ENCODE measurements at places on chromosomes 2 and 18.

- no peak for DNase-seq
Observed at GRCh38 chr2:147365622-147366021, 479.2 kb upstream of the ACVR2A start.

DNA sequence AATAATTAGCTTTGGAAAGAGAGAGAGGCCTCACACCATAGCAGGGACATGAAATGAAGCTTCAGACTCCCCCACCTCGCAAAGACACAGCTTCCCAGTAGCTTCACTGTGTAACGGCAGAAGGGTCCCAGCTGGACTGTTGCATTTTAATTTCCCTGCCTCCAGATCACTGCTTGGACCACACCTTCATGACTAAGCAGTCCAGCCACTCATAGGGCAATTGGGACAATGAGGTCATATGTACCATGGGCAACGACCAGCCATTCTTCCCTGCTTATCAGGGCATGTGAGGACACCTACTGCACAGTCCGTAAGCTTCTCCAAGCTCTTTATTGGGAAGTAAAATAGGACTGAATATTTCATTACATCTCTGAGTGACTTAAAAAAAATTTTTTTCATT lies 183.0 kb downstream of the MREG start:
- no peak for DNase-seq

DNA sequence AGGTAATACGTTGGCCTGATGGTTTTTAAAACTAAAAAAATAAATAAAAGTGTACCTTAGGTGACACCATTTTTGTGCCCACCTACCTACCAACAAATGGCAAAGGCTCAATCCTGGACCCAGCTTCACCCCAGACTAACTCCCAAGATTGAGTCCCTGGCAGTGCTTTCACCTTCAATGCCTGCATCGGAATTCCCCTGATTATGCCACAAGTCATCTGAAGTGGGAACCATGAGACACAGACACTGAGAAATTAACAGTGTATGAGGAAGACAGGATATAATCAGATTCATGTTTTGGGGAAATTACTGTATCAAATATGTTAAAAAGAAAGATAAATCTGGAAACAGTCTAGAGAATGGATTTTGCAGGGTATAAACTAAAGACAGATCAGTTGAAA lies 41.6 kb downstream of the ZBTB14 start:
- no peak for DNase-seq

DNA sequence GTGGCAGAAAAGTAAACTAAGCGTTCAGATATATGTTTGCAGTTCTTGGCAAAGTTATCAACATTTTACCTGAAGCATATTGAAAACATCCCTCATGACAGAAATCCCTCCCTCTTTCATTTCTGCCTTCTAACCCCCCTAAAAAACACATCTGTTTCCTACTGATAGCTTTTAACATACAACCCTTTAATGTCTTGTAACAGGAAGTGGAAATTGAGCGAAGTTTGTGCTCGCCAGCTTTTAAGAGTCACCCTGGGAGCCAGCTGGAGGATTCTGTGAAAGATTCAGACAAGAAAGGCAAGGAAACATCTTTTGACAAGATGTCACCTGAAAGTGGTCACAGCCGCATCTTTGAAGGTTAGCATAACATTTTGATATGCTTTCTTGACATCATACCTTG lies 247.4 kb downstream of the XIRP2 start:
- DNase-seq = no peak

GRCh38 chr2:8593243-8593642 lies 88.6 kb upstream of the ID2 start:
- no peak for DNase-seq

- no peak for DNase-seq
Observed at GRCh38 chr2:56266761-56267414, 83.1 kb downstream of the CCDC85A start.

- DNase-seq = no peak
Observed at GRCh38 chr2:69454976-69455375, 17.7 kb upstream of the NFU1 start.

- no peak for DNase-seq
Observed at GRCh38 chr2:235206980-235207579, 255.3 kb downstream of the SH3BP4 start.

DNA sequence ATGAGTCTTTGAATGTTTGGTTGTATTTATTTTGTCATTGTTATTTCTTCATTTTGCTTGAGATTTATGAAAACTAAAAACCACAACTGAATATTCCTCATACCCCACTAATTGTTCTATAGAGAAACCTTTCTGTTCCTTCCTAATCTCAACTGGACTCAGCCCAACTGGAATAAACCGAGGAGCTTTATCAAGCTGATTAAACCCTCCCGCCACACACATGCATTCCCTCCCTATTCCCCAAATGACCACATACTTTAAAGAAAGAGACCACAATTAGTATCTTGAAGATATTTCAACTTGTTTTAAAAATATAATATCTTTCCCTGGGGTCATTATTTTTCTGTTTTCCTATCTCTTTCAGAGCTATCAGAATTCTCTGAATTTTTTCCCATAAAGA lies 107.5 kb downstream of the OSR1 start:
- no peak for DNase-seq

DNA sequence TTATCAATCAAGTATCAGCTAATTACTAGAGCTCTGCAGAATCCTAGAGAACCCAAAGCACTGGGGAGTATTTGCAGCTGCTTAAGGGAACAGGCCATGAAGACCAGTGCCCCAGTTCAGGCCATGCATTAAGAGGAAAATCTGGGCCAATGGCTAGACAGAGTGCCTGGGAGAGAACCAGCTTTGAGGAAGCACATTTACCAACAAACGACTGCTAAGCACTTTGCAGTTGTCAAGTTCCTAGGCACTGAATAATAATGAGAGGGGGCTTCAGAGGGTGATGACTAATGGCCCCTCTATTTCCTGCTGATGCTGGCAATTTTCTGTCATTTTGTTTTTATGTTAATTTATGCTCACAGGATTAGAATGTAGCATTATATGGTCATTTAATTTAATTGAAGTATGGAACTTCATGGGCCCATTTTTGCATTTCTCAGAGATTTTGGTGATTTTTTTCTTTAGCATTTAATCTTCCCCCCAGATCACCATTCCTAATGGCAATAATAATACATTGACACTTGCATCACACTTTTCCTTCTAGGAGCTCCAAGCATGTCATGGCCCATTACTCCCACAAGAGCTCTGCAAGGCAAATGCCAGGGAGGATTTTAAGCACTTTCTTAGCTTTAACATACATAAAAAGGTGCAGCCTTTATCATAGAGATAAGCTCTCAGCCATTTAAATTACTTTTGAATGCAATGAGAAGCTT lies 147.7 kb upstream of the SPATS2L start:
- DNase-seq = no peak

GRCh38 chr2:194253528-194254259 lies 1403.3 kb upstream of the SLC39A10 start:
- DNase-seq = no peak

DNA sequence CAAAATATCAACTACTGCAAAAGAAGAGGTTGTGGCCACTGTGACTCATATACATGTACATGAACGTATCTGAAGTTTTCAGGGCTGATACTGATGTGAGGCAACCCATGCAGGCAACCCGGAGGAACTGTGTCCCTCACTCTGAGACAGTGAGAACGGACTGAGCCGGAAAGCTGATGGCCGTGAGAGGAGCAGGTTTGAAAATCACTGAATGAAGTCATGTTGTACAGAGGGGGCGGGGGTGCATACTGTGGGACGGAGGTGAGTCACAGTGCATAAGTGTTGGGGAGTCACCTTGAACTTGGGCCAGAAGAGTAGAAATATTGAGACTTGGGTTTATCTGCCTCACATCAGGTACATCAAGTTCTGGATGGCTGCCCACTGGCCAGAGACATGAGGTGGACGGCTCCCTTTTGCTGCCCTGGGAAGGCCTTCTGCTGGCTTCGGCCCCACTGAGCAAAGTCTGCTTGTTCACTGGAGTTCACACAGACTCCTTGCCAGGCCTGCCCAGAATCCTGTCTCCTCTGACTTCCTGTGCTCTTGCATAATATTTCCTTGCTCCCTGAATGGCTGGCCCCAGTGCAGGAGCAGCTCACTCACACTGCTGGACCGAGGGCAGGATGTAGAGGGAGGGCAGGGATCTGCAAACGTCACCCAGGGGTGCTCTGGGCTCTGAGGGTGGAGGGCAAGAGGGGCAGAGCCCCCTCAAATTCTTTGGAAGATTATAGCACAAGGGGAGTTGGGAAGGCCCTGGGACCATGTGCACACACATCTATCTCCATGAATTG lies 18.1 kb downstream of the EPAS1 start:
- peak; percentile 89 for DNase-seq

- DNase-seq = no peak
Observed at GRCh38 chr2:145846982-145847381, 1327.1 kb upstream of the ZEB2 start.

GRCh38 chr2:126947103-126947429 lies 48.4 kb downstream of the TEX51 start:
- DNase-seq = no peak

DNA sequence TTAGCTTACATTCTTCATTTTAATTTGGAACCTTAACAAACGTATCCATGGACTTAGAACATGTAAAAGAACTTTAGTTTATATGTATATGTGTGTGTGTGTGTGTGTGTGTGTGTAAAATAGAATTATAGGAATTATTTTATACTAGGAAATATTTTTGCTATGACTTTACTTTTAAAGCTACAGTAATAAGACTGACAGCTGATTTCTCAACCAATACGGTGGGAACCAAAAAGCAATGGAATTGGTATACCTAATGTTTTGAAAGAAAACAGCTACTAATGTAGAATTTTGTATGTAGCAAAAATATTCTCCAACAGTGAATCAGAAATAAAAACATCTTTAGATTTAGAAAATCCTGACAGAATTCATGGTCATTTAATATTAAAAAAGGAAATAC lies 146.5 kb upstream of the ARL4C start:
- DNase-seq = no peak
